Central memory CD4-positive, alpha-beta T cell (primary cell): ENCODE measurements at places on chromosomes 1 and 21.
A peak's percentile ranks its signal among the peaks of the same experiment; 100 is the strongest.

GRCh38 chr1:169484683-169485430 is 887 bp downstream of the SLC19A2 start:
- peak; percentile 23 for DNase-seq

GRCh38 chr1:228837817-228838716 is 102.8 kb downstream of the RHOU start:
- no peak for DNase-seq

DNA sequence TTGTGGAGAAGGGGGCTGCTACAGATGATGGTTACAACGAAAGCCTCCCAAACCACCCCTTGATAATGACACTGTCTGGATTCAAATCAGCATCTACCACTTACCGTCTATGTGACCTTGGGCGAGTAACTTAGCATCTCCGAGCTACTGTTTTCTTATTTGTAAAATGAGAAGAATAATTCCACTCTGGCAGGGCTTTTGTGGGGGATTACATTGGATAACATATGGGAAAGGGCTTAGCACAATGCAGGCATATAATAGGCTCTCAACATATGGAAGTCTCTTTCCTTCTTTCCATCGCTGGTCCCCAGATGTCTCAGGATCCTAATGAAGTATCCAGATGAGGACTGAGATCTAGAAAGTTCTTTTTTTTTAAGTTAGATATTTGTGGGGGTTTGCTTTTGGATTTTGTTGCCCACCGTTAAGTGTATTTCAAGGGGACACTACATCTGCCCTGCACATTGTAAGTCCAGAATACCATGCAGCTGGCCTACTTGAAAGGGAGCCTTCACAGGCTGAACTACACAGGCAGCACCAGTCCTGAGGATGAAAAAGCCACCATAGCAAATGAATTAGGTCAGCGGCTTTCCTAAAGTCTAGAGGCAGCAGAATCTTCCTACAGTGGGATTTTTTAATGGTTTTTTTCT is 172.2 kb upstream of the IRF2BP2 start:
- no peak for DNase-seq

DNA sequence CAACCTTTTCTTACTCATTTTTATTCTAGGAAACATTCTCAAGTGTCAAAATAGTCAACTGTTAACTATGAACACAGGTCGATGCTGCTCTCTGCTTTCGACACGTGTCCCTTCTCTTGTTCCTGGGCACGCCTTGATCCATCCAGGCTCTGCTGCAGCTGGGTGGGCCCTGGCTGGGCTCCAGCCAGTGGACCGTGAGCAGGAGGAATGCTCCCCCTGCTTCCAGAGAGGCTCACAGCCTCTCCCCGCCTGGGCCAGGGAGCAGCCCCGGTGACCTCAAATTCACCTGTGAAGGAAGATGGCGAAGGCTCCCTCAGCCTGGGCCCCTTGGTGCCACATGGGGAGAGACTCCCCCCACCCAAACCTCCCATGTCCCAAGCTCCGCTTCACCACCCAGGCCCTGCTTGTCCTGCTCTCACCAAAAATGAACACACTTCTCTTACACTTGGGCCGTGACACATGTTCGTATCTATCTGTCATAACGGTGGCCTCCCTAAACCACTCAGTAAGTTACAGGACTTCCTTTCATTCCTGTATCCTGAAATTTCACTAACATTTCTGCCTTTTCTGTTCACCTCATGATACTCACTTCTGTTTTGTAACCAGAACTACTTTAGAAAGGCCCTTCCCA is 24.6 kb upstream of the ADARB1 start:
- no peak for DNase-seq

- no peak for DNase-seq
Observed at GRCh38 chr1:24045771-24046170, 65.6 kb upstream of the SRSF10 start.

GRCh38 chr1:184911103-184911745 is 63.1 kb downstream of the NIBAN1 start:
- DNase-seq = no peak

DNA sequence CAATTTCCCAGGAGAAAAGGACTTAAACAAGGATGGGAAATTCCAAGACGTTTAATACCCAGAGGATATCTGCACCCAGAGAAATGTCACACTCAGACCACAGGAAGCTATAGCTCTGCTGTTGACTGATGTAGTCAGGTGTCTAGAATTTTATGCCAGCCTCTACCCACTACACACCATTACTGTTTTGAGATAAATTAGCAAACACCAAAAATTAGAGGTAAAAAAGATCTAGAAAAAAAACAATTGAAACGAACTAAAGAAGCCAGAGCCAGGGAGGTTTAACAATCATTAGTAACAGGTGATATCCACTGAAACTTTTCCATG is 519.9 kb downstream of the SMYD3 start:
- no peak for DNase-seq

- peak; percentile 12 for DNase-seq
Observed at GRCh38 chr1:21217812-21218596, 41.3 kb upstream of the EIF4G3 start.

- DNase-seq = no peak
Observed at GRCh38 chr1:115138271-115138670, 49.0 kb upstream of the TSPAN2 start.

DNA sequence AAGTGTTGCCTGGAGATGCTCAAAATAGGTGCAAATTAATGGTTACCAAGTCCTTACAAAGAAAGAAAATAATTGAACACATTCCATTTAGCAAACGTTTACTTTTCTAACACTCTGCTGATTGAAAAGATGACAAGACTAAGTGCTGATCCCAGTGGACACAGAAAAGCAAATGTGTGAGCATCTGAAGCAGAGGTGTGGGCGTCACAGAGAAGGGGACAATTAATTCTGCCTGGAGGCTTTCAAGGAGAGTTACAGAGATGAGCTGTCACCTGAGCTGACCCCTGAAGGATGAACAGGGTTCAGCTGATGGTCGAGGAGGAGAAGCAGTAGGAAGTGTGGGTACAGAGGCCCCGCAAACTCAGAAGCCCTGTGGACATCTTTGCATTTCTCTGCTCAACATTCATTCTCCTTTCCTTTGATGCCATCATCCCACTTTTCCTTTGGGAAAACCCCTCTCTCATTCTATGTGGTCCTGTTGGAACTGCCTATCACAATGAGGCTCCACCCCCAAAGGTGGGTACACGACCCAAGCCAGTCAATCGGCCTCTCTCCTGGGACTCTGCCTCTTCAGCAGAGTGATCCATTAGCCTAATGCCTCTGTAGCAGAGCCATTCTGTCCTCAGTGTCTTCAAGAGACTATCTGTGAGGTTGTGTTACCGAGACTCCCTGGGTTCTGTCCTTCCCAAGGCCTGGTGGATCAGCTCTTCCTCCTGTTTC is 17.2 kb upstream of the PLA2G2E start:
- no peak for DNase-seq

- no peak for DNase-seq
Observed at GRCh38 chr1:7104339-7104738, 319.1 kb downstream of the CAMTA1 start.

DNA sequence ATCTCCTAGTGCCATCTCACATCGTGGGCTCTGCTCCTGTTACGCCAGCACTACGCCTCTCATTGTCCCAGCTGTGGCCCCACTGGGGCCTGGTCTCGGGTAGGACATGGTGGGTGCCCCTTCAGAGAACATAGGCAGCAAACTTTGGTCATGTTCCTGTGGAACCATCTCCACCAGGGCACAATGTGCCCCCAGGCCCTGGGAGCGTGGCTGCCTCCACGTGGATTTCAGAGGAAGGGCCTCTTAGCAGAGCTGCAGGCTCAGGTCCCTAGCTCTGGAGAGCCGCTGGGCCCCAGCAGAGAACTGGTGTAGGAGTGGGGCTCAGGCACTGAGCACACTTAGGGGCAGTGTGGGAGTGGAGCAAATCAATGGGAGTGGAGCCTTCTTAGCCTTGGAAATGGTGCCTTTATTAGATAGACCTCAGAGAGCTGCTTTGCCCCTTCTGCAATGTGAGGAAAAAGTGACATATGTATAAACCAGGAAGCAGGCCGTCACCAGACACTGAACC is 460.0 kb downstream of the NCAM2 start:
- no peak for DNase-seq

- DNase-seq = peak; percentile 67
Observed at GRCh38 chr1:167687919-167688519, 33.8 kb upstream of the MPZL1 start.

- DNase-seq = no peak
Observed at GRCh38 chr1:30742300-30742962, 15.1 kb downstream of the LAPTM5 start.

- no peak for DNase-seq
Observed at GRCh38 chr1:7265771-7266371, 480.6 kb downstream of the CAMTA1 start.

DNA sequence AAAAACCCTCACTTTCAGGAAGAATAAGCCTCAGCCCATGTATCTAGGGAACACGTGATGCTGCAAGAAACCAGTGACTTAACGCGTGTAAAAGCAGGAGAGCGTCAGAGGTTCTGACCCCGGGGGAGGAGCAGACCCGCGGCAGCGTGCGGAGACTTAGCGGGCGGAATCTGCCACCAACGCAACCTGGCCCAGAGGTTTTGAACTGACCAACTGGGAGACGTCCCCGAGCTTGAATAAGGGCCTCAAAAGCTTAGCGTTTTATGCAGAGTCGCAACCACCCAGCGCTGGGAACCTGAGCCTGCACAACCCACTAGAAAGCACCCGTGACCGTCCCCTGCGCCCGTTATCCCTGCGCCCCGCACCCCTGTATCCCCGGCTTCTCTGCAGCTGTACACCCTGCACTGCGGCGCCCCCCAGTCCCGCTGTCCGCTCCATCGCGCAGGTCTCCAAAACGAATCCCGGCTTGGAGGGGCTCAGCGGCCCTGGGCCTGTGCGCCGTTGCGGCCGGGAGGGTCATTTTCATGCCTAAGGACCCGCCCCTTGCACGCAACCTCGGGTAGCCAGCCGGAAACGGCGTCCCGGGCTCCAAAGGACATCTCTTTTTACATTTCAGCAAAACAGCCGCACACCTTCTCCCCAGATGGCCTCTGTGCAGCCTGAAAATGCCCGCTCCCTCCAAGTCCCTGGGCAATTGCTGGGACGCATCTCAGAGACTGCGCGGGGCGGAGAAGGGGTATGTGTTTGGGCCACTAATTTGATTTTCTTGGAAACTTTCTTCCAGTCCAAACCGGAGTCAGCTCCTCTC is 29.4 kb upstream of the TRIM17 start:
- DNase-seq = peak; percentile 26

- DNase-seq = peak; percentile 65
Observed at GRCh38 chr1:116377541-116378529, 4.8 kb downstream of the ATP1A1 start.

- no peak for DNase-seq
Observed at GRCh38 chr21:34065027-34065426, 8.4 kb upstream of the MRPS6 start.

GRCh38 chr1:203754455-203754864 is 10.5 kb upstream of the LAX1 start:
- peak; percentile 34 for DNase-seq

GRCh38 chr1:78687914-78688313 is 38.3 kb downstream of the IFI44 start:
- DNase-seq = no peak

- DNase-seq = no peak
Observed at GRCh38 chr1:84223751-84224432, 77.6 kb upstream of the SAMD13 start.
